Cerebellar nuclear complex (tissue), 1 donor: ENCODE measurements at places on chromosomes 3 and 15.

DNA sequence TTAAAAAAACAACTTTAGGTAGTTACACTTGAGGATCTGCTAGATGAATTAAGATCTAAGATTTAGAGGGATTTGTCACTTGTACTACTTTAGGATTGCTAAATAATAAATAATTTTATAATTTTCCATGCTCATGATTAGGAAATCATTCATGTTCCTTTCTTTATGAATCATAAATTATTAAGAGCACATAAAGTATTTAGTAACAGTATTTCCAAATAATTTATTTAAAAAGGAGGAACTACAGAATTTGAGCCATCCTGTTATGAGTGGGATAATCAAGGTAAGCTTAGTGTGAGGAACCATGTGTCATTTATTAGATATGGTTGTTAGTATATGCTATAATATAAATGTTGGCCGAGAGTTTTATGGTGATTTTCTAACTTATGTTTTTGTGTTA is 37.5 kb upstream of the C3orf38 start:
- no peak for DNase-seq

DNA sequence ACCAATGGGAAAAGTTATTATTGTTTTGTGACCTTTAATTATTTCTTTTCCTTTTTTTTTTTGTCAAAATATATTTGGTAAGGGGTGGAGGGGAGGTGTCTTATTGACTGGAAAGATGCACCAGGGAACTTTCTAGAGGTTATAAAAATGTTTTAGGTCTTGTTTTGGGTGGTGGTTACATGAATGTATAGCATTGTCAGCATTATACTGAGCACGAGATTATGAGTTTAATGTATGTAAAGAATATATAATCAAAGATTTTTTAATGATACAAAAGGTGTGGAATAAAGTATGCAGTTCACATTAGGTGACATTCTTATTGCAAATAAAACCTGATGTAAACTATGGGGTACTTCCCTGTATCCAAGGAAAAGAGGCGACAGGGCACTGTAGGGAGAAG is 23.0 kb upstream of the MAP3K13 start:
- DNase-seq, result no peak

- DNase-seq, result no peak
Measured at GRCh38 chr3:25021816-25022215, 406.2 kb upstream of the RARB start.

GRCh38 chr3:134542287-134542958 is 56.6 kb downstream of the CEP63 start:
- no peak for DNase-seq

- no peak for DNase-seq
Measured at GRCh38 chr15:58517252-58517681, 85.5 kb downstream of the LIPC start.

- DNase-seq, result no peak
Measured at GRCh38 chr3:7843441-7843840, 658.2 kb upstream of the LMCD1 start.

- no peak for DNase-seq
Measured at GRCh38 chr3:5128849-5129248, 6.8 kb downstream of the ARL8B start.

DNA sequence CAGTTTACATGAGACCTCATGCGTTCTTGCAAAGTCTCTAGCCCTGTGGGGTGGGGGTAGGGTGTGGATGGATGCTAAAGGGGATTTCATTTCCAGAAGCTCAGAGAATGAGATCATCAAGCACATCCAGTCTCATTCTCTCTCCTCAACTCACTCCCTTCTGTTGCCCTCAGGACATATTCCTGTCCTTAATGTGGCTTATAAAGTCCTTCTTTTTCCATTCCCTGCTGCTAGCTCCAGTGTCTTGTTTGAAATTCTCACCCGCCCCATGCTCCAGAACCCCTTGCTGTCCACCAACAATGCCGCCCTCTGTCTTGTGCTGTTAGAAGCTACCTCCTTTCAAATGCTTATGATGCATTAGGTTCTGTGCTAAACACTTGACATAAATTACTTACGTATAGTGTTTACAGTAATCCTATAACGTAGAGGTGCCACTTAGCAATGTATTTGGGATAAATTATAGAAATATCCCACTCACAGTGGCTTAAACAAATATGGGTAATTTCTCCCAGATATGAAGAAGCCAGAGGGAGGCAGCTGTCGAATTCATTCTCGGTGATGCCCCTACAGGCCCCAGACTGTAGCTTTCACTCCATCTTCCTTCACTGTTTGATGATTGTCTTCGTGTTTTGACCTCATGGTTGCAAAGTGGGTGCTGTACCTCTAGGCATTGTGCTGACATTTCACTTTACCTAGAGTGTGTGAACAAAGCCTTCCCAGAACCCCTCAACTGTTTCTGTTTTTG is 273.1 kb upstream of the TBL1XR1 start:
- no peak for DNase-seq

DNA sequence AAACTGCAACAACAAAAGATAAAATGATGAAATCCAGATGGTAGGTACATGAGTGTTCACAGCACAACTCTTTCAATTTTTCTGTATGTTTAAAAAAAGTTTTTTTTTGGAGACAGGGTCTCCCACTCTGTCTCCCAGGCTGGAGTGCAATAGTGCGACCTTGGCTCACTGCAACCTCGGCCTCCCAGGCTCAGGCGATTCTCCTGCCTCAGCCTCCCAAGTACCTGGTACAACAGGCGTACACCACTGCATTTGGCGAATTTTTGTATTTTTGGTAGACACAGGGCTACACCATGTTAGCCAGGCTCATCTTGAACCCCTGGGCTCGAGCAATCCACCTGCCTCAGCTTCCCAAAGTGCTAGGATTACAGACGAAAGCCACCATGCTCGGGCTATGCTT is 18.6 kb downstream of the LRRFIP2 start:
- DNase-seq, result no peak

DNA sequence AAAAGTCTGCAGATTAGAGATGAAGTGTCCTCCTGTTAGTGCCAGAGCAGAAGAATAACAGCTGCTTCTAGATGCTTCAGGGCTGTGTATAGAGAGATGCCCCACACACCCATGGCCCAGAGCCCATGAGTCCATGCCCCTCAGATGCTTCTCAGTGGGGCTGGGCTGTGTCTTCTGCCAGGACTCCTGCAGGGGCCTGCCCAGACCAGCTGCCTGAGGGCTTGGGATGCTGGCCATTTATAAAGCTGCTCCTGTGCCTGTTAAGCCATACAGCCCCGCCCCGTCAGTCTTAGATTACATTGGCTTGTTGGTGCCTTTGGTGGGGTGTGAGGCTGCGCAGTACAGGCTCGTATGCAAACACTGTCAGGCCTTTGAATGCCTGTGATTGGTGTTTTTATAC is 318.0 kb upstream of the CTDSPL start:
- DNase-seq, result peak; percentile 78

- no peak for DNase-seq
Measured at GRCh38 chr15:80769829-80770705, 9.1 kb upstream of the CEMIP start.

GRCh38 chr3:50299929-50300680 is 900 bp upstream of the HYAL3 start:
- DNase-seq, result no peak

DNA sequence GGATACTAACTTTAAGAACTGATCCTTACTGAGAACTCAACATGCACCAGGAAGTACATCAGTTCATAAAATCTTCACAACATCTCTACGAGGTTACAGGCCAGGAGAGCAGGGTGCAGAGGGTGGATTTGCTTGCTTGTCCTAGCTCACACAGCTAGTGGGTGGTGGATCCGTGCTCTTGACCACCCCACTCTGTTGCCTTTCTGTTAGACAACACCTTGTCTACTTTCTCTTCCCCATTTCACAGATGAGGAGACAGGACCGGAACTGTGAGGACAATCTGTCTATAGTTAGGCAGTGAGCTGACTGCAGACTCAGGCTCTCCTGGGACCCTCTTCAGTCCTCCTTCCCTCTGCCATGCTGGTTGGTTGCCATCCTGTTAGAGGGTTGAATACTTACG is 221.7 kb upstream of the TLE3 start:
- no peak for DNase-seq

DNA sequence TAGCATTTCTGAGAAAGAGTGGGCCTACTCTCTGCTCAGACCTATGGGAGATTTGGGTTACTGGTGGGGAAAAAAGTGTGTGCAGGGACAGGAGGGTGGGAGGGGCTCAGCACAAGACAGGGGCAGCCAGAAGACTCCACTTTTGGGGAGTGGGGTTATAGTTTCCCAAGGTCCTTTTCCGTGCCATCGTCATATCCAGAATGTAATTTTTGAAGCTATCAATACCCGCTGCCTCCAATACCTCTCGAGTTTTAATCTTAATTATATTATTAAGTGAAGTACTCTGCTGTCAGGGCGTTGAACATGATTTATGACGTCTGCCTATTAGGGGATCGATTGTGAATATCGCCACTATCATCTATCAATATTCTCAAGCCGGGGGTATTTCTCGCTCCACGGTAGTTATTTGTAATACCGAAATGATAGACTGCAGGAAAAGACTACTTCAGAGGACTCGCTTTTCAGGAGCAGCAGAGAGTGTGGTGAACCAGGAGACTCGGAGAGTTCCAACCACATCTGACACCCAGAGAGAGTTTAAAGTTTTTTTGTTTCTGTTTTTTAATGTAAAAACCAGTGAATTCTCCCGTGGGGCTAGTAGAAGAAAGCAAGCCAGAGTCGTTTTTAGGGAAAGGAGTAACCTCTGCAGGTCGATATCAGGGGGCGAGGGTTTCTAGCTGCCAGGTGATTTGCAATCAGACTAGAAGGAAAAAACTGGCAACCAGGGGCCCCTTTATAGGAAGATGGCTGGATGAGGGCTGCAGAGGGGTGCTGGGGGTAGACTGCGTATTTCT is 20.6 kb downstream of the NR2F2 start:
- no peak for DNase-seq

DNA sequence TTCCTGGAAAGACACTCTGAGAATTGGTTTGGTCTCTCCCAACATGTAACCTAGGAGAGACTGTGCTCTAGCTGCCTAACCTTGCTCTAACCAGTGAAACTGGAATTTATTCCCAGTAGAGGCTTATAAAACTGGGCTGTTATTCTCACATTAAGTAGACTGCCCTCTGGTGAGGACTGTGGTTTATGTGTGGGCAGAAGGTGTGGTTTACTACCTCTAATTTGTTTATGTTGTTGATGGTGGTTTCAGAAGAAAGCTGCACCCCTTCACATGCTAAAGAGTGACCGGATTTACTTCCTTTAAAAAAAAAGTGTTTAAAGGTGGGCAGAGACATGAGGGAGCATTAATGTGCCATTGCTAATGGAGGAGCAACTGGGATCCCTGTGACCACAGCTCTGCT is 273.2 kb downstream of the MECOM start:
- no peak for DNase-seq

DNA sequence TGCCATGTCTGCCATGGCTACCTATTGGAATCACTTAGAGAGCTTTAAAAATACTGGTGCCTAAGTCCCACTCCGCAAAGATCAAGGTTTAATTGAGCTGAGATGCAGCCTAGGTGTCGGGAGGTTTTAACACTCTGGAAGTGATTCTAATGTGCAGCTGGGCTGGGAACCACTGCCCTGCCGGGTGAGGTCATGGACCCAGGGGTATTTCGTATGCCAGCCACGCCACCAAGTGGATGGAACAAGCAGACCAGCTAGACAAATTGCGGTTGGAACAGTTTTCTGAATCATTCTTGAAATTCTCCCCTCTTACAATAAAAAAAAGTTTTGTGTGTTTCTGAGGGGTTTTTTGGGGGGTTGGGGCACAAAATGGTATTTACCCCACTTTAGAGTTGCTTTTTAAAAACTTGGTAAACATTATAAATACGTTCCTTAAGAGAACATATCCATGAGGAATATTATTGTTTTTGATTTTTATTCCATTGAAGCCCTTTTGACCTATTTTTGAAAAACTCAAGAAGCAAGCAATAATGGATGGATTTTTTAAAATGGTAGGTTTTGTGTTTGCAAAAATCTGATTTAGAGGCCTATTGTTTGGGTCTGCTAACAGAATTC is 66.2 kb upstream of the CSTA start:
- DNase-seq, result no peak

DNA sequence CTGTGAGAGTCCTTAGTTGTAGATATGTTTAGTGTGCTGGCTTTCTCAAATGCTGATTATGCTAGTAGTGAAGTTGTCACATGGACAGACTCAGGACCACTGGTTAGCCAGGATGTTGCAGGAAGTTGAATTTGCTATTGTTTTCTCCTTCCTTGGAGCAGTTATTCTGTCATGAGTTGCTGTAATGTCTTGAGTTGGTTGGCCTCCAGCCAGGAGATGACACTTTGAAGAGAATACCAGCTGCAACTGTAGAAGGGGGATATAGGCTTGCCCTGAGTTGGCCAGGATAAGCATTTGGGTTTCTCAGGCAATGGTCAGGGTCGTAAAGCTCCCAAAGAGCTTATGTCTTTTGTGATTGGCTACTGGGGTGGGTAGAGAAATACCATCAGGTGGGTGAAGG is 206.7 kb downstream of the ZNF621 start:
- DNase-seq, result no peak

- no peak for DNase-seq
Measured at GRCh38 chr3:27456554-27456953, 27.6 kb downstream of the SLC4A7 start.

GRCh38 chr15:80615783-80616391 is 79.2 kb upstream of the ABHD17C start:
- DNase-seq, result no peak

DNA sequence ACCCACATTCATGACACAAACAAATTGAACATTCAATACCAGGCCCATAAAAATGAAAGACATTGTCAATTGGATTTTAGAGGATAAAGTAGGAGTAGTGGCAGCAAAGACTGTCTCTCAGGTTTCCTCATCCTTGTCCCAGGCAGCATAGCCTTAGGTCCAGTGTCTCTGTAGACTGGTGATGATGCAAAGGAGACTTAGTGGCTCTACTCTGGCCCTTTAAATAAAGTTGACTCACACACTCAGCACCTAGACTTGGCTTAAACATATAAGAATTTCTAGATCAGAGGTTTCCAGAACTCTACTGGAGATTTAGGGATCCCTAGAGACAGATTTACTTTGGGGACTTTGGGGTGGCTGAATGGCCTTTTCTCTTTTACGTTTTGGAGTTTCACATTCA is 166.6 kb downstream of the NR1D2 start:
- DNase-seq, result no peak

- DNase-seq, result no peak
Measured at GRCh38 chr3:191397771-191398170, 63.2 kb upstream of the PYDC2 start.

DNA sequence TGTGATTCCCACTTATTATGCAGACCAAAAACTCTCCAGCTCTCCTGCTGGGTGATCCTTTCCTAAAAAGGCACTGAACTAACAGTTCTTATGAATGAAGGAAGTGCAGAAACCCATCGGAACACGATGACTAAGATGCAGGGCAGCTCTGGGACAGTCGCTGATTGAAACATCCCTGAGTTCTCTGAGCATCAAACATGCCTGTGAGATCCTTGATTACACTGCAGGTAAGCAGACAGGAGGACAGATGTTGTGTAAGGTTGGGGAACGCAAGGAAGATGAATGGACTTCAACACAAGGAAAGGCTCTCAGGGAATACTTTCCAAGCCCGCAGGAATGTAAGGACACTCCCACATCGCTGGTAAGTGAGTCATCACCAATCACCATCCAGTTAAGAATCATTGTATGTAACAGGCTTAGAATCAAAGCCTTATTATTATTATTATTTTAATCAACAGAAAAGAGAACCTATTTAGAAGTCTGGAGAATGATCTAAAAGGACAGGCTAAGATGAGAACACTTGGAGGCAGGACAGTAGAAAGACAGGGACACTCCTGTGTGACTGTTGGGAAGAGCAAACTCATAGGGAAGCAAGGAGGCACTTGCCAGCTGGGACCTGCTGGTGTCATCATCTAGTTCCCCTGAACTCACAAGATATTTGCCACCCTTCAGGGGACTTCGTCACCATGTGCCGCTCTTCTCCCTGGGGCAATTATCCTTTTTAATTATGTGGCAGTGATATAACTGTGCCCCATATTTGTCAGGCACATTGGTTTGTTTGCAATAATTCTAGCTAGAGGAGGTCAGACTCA is 26.0 kb downstream of the TMEM158 start:
- DNase-seq, result no peak
